ENCODE measurements at places on chromosomes 7 and 10. TPM values are rescaled to one million over a fixed set of nuclear protein-coding genes. Genes with fewer than 3 reads are reported as not detected.

GRCh38 chr10:93337309-93337721 is 144.8 kb downstream of the MYOF start:
- no peak overlapping the region for H3K27ac ChIP-seq
- no peaks in the 10 kb centered on the region for H3K4me1 ChIP-seq
- H3K4me3 ChIP-seq = no peak overlapping the region

- peak overlapping the region; percentile 28 for H3K4me3 ChIP-seq
- no peaks in the 10 kb centered on the region for H3K36me3 ChIP-seq
- H3K27ac ChIP-seq = peak overlapping the region; percentile 19
- DNase-seq = no peak
Observed at GRCh38 chr10:58438340-58438871, 53.2 kb downstream of the TFAM start.

DNA sequence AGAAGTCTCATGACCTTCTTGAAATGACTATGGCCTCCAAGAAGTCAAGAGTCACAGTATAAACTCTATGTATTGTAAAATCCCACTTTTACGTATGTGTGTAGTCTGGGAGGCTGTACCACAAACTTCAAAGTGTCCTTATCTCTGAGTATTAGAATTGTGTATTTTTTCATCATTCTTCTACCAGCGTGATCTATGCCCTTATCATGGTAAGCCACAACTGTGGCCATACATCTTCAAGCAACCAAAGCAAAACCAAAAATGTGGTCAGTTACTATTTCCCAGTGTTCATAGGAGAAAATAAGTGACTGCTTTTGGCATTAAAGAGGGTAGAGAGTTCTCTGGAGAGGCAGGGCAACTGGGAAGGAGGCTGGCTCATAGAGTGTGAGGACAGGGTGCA is 42.8 kb downstream of the SPOCK2 start:
- no peaks in the 10 kb centered on the region for H3K27me3 ChIP-seq
- no peak overlapping the region for H3K4me3 ChIP-seq
- H3K36me3 ChIP-seq = no peaks in the 10 kb centered on the region
- peak overlapping the region; percentile 83 for H3K27ac ChIP-seq
- H3K4me1 ChIP-seq = peaks cover 33% of the 10 kb centered on the region

DNA sequence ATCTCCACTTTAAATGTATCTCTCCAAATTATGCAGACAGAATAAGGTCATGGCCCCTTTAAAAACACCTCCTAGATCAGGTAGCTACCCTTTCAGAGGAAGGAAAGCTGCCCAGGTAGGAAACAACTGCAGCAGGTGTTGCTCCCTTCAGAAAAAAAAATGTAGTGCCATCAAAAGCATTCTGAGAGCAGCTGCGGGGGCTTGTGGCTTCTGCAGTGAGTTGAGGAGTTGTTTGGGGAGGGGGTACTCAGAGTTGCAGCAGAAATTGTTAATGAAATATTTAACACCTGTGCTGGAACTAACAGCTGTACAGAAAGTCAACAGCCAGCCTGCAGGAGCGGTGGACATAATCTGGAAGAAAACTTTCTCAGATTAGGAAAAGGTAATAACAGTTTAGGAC is 24.0 kb downstream of the CDHR3 start:
- no peaks in the 10 kb centered on the region for H3K36me3 ChIP-seq
- no peak overlapping the region for H3K4me3 ChIP-seq
- DNase-seq = no peak
- no peaks in the 10 kb centered on the region for H3K4me1 ChIP-seq
- no peaks in the 10 kb centered on the region for H3K27me3 ChIP-seq

BAIAP2L1 gene
- 1.4 TPM for total RNA-seq

DNA sequence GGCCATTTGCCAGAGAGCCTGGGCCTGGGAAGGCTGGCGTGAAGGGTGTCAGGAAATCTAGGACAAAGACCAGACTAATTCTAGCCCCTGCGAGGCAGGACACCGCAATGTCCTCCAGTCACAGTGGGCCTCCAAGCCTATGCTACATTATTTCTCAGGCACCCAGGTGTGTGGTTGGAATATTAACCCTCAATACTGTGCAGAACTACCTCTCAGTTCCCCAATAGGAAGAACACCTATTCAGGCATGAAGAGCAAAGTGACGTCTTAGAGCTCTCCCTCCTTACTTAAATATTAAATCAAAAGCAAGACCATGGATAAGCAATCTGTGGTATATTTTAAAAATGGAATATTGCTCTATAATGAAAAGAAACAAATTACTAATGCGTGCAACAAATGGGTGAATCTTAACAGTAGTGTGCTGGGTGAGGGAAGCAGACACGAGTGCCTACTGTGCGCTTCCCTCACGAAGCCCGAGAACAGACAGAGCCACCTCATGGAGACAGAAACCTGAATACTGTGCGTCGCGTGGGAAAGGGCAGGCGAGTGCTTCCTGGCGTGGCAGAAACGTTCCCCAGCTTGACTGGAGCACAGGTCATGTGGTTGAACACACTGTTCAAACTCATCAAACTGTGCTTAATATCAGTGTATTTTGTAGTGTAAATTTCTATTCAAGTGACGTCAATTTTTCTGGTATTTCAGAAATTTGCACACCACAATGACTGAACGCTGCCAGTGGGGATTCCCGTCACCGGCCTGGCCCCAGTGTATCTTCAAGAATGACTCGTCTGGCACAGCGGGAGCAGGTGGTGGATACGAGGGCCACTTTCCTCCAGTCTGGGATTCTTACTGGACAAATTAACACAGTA is 15.5 kb upstream of the PTPRN2 start:
- DNase-seq = no peak
- no peak overlapping the region for H3K27ac ChIP-seq
- no peaks in the 10 kb centered on the region for H3K4me1 ChIP-seq

GRCh38 chr10:55320187-55320700 is 519.2 kb upstream of the PCDH15 start:
- H3K27me3 ChIP-seq = no peaks in the 10 kb centered on the region
- H3K4me3 ChIP-seq = no peak overlapping the region
- no peaks in the 10 kb centered on the region for H3K4me1 ChIP-seq
- no peak overlapping the region for H3K27ac ChIP-seq
- no peak for DNase-seq

C10orf143 gene
- not detected for total RNA-seq

RAPGEF5 gene
- total RNA-seq = 70.8 TPM

CNNM1 gene
- 0.35 TPM for total RNA-seq
